A673 (cell line): ENCODE measurements at places on chromosomes 1 and 21. TPM values are rescaled to one million over a fixed set of nuclear protein-coding genes. Genes with fewer than 3 reads are reported as not detected.

- peak overlapping the region; percentile 99 for H3K27ac ChIP-seq
- H3K4me3 ChIP-seq = peak overlapping the region; percentile 86
- no peaks in the 10 kb centered on the region for H3K27me3 ChIP-seq
- peak; percentile 76 for DNase-seq
These were observed 105.9 kb upstream of the HNRNPU start for GRCh38 chr1:244970236-244970743.

Gene AGBL4
- 0.28 and 0.32 TPM in 2 replicates for total RNA-seq

Gene RAD54L
- total RNA-seq = 49.0 and 50.7 TPM in 2 replicates

DNA sequence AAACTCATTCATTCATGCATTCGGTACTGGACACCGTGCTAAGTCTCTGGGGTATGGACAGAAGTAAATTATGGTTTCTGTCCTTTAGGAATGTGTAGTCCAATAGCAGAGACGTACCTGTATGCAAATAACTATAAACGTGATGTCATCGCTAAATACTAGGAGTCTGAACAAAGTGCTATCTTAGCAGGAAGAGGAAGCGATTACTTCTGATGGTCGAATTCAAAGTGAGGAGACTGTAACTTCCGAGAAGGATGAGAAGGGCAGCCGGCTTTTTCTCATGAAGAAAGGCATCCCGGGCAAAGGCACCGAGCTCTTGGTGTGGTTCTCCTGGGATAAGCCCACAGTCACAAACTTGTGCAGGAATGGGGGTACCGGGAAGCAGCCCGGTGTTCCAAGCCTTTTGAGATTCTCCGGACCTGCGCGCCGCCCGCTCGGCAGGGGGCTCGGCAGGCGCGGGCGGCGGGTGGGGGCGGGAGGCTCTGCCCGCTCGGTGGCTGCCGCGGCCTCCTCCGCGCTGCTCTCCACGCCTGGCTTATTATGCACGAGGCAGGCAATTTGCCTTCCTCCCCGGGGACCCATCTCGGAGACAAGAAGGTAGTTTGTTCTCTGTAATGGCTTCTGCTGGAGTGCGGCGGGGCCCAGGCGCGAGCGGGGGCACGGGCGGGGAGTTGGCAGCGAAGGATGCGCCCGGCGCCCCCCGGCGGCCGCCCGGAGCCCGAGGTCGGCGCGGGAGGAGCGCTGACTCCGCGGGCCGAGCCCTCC, 67.5 kb upstream of the CD1D start:
- H3K27me3 ChIP-seq = no peaks in the 10 kb centered on the region
- no peaks in the 10 kb centered on the region for H3K36me3 ChIP-seq
- peak overlapping the region; percentile 50 for H3K4me3 ChIP-seq
- peaks cover 35% of the 10 kb centered on the region for H3K4me1 ChIP-seq
- peak overlapping the region; percentile 39 for H3K27ac ChIP-seq

- H3K4me3 ChIP-seq = peak overlapping the region; percentile 10
- DNase-seq = peak; percentile 87
- H3K27me3 ChIP-seq = no peaks in the 10 kb centered on the region
- H3K27ac ChIP-seq = peak overlapping the region; percentile 96
- peaks cover 11% of the 10 kb centered on the region for H3K36me3 ChIP-seq
These were observed 123.2 kb downstream of the NTNG1 start for GRCh38 chr1:107264007-107264406.

GRCh38 chr1:3015744-3016143, 5.5 kb upstream of the ACTRT2 start:
- H3K27me3 ChIP-seq = peaks cover 2% of the 10 kb centered on the region
- H3K36me3 ChIP-seq = no peaks in the 10 kb centered on the region
- no peak overlapping the region for H3K27ac ChIP-seq
- no peaks in the 10 kb centered on the region for H3K4me1 ChIP-seq
- no peak for DNase-seq

Gene GFI1
- 0.42 and 0.52 TPM in 2 replicates for total RNA-seq

- H3K4me3 ChIP-seq = no peak overlapping the region
- H3K27me3 ChIP-seq = no peaks in the 10 kb centered on the region
- no peaks in the 10 kb centered on the region for H3K36me3 ChIP-seq
- peaks cover 9% of the 10 kb centered on the region for H3K4me1 ChIP-seq
- no peak overlapping the region for H3K27ac ChIP-seq
These were observed 7.4 kb downstream of the TMED5 start for GRCh38 chr1:93172778-93173177.

- DNase-seq = peak; percentile 71
- H3K4me1 ChIP-seq = no peaks in the 10 kb centered on the region
These were observed at the start of gene CR1L for GRCh38 chr1:207644852-207645634. Gene CR1L, plus strand, starts transcription at chr1:207645133. Its CDS starts 101 bp downstream, at chr1:207645234.

DNA sequence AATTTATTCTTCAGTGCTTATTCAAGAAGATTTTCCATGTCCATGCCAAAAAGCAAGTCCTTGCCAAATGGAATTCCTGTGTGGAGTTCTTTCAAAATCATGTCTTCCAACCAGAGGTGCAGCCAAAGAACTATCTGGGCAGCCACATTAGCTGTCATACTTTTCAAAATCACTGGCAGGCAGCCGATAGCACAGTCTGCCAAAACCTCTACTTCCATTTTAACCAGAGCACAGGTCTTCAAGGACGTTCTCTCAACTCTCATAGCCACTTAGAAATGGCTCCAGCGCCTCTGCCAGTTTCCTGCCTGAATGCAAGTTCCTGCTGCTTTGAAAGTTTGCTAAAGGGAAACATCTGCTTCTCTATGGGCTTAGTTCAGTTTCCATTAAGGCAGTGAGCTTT, 975.7 kb upstream of the ADGRL4 start:
- no peak for DNase-seq
- H3K27ac ChIP-seq = no peak overlapping the region
- H3K4me1 ChIP-seq = no peaks in the 10 kb centered on the region
- H3K36me3 ChIP-seq = no peaks in the 10 kb centered on the region

Gene CD1D
- total RNA-seq = 0.79 and 1.3 TPM in 2 replicates

GRCh38 chr1:234724516-234725176, 114.7 kb upstream of the IRF2BP2 start:
- no peak for DNase-seq
- no peak overlapping the region for H3K4me3 ChIP-seq
- no peaks in the 10 kb centered on the region for H3K27me3 ChIP-seq
- peak overlapping the region; percentile 98 for H3K27ac ChIP-seq
- H3K4me1 ChIP-seq = peaks cover 61% of the 10 kb centered on the region
